ENCODE measurements at places on chromosomes 5 and 9.

GRCh38 chr9:16293610-16294009, 576.9 kb downstream of the BNC2 start:
- no peak for DNase-seq

DNA sequence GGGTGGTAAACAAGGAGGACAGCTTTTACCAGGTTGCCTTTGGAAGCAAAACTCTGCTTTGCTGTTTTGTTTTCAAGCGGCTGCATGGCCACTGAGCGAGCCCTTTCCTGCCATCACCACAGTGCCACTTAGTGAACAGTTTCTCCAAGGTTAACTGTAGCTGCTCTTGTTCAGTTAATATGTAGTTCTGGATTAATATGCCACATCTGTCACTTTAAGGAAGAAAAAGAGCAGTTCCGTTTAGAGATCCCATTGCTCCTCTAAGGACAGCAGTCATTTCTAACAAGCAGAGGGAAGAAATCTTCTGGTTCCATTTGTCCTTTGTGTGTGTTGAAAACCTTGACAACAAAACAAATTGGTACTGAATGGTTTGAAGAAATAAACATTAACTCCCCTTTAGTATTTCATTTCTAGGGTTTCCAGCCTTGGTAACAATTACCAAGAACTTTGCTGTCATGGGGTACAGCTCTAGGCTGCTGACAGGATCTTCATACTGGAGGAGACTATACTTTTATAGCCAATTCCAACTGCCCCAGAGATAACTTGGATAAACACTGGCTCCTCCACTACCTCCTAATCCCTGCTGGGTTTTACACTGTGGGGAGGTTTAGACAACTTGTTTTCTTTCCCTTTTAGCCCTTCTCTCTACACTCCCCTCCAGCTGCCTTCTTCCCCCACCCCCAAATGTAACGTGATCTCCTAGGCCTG, 10.3 kb upstream of the ABL1 start:
- no peak for DNase-seq

DNA sequence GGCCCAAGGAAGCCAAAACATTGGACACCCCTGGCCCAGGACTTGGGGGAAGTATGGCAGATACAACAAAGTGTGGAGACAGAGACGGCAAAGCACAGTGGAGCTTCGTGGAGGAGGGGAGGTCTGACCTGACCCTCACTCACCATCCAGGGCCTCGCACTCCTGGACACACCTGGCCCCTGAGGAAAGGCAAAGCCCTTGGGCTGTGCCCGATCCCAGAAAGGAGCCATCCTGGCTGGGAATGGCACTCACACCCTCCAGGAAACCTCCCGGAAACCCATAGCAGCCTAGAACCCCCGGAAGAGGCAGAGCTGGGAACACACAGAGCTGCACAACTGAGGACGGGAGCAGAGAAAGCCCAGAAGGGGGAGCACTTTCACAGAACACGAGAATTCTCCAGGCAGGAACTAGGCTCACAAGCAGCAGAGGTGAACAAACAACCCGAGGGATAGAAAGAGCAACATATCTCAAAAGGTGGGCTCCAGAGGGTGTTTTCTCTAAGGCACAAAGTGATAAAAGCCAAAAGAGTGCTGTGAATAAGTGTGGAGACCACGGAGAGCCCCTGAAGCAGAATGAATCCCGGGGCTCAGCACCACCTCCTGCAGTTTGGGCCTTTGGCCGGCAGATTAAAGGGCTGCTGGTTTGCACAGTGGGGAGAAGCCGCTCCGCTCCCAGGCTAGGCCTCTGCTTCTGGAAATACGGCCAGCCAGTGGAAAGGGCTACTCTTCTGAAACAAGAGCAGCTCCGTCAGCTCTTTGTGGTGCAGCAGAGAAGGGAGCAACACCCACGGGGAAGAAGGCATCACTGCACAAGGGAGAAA, 108.2 kb downstream of the UBE2R2 start:
- peak; percentile 47 for DNase-seq

DNA sequence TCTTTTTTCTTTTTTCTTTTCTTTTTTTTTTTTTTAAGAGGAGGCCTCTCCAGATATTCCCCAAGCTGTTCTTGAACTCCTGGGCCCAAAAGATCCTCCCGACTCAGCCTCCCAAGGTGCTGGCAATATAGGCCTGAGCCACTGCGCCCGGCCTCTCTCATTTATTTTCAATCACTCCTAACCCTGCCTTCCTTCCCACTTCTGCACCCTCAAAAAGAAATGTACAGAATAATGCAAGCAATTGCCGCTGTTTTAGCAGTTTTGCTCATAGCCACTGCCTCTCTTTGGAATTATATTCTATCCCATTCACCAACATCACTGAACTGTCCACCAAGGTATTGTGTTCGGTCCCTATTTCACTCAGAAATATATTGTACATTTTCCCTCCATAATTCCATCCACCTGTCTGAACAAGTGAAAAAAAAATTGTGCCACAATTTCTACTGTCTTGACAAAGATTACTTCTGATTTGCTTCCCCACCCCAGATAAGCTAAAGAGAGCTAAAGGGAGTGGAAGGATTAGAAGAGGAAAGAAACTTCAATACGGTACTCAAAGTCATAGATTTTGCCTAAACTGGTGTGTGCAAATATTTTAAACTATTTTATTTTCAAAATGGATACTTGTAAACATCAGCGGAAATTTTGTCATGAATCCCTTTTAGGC, 1.9 kb downstream of the FNBP1 start:
- DNase-seq, result no peak

GRCh38 chr5:31382051-31382878, 149.6 kb downstream of the DROSHA start:
- no peak for DNase-seq

DNA sequence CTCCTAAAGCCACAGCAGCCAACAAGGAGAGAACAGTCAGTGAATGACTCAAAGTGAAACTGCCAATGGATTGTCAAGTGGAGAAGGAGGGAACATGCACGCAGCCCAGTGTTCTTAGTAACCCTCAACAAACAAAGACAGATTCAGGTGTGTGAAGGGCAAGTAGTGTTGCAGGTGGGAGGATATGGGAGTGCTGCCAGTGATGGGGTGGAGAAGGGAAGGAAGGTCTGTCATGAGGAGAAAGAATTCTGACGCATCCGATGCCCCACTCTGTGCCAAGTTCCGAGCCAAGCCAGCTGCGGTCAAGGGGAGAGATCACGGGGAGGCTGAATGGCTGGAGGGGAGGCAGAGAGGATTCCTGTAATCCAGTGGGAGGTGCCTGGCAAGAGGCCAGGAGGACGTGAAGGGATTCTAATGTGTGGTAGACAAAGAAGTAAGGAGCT, 56.5 kb downstream of the CAST start:
- DNase-seq, result no peak

- DNase-seq, result no peak
Observed at GRCh38 chr9:121750715-121751623, 99.5 kb downstream of the DAB2IP start.

DNA sequence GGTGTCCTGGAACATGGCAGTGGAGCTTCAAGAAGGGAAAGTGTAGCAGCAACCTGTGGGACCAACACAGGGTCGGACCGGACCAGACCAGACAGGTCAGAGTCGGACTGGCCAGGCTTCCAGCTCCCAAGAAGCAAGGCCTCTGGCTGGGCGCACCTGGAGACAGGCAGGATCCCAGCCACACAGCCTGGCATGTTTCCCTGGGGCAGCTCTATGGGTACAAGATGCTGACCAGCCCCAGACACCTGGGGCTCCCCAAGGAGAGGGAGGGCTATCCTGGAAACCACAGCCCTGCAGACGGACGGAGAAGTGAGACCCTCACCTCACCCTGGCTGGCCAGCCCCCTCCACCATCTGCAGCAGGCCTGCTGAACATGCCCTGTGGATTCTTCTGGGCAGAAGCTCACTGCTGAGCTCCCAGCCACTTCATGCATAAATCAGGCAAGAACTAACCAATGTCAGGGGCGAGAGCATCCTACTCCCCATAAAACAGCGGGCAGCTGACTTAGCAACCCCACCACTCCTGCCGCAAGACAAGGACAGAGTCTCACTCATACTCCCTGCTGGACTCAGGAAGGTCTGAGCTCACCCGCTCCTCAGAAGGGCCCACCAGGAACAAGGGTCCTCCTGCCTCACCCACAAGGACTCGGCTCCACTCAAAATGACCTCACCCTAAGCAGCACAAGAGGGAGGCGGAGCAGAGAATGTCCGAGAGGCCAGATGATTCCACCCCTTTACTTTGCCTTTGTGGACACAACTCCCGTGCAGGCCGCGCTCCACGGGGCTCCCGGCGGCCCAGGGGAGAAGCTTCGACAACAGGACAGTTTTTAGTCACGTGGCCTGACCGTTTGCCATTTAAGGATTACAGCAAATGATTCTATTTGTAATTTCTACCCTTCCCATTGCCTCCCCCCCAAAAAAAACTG, 2.9 kb upstream of the DPH7 start:
- no peak for DNase-seq

DNA sequence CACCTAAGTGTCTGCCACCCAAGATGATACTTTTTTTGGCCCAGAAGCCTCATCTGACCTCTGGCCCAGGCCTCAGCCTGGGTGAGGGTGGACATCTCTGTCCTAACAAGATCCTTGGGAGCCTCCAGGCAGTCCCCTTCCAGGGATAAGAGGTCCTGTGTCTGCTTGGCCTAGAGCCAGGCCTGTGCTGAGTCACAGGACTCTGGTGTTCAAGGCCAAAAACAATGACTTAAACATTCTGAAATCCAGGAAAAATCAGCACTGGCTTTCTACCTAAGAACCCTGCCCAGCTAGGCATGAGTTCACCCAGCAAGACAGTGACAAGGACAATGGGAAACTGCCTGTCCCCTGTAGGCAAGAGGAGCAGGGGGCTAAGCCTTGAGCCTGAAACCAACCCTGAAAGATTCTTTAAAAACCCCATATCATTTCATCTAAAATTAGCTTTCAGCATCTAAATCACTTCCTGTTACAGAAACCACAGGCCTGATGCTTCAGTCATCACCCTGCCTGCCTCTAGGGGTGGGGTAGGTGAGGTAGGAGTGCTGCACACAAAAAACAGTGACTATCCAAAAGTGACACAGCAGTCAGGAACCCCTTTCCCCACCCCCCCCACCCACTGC, 29.9 kb downstream of the CSF2 start:
- peak; percentile 85 for DNase-seq

DNA sequence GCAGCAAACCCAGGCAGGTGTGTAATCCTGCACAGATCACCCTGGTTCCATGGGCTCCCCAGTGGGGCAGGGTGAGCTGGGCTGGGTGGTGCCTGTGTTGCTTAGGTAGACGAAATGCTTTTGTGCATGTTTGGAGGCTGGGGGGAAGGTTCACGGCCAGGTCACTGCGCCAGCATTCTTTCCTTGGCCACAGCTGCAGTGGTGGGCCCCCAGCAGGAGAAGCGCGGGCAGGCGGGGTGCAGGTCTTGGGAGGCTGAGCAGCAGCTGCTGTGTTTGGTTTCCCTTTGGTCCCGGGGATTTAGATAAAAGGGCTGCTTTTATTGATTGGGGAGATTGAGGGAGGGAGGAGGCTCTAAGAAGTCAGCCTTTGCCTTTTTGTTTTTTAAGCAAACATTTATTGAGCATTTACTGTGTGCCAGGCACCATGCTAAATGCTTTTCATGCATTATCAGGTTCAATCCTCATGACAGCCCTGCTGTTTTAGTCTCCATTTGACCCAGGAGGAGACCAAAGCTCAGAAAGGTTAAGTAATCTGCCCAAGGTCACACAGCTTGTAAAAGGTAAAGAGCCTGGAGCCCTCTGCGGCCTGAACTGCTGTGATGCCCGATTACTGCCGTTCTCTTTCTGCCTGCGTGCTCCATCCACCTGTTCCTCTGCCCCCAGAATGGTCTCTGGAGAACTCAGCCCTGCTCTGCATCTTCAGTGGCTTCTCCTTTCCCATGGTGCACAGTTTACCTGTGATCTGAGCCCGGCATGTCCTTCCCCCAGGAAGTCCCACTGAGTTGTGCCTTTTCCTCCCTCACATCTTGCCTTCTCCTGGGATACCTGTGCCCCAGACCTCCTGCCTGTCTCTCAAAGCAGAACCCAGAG, 94.4 kb downstream of the MACROH2A1 start:
- no peak for DNase-seq

GRCh38 chr9:126439883-126440653, 113.4 kb downstream of the MVB12B start:
- no peak for DNase-seq

DNA sequence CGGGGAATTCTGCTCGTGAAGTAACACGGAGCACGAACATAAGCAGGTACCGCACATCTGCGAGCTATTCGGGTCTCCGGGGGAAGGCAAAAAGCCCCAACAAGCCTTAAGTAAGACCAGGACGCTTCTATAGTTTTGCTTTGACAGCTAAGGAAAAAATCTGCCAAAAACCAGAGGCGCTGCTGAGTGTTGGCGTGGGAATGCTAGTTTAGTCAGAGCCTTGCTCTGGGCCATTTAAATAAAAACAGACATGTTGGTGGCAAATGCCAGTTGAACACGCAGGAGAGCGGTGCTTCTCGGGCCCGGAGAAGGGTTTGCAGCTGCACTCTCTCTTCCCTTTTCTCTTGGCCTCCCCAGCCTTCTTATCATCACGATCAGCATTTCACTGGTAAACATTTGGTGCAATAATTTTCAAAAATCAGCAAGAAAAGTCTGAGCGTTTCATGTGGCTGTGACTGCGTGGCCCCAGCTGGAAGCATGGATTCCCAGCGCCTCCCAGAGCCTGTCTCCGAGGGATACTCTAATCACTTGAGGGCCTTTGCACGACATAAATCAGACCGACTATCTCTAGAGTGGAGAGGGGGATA, 6.4 kb upstream of the NOTCH1 start:
- DNase-seq, result no peak

DNA sequence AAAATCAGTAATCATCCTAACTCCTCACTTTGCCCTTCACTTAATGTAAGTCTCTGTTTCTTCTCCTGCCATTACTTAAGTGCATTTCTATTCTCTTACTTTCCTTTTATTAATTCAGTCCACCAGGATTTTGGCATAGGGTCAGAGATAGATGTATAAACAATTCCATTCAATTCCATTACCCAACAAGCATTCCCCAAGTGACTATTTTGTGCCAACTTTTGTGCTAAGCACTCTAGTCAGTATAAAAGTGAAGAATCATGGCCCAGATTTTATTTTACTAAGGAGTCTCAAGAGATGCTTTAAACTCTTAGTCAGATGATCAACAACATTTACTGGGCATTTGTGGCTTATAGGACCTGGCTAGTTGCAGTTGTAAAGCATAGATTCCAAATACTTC, 159.3 kb downstream of the DMAC1 start:
- DNase-seq, result no peak

DNA sequence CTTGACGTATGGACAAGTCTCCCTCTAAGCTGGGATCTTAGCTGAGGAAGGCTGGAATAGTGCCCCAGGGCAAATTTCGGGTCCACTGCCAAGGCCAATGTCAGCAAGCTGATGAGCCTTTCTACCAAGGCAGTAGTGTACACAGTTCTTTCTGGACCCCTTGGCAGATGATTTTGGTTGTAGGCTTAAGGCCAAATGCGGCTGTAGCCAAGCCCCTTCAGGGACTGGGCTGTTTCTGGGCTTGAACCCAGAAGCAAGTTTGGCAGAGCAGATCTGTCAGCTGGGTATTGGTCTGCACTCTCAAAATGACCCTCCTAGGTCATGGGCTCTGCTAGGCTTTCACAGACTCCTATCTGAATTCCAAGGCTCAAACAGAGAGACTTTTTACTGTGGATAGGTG, 121.6 kb downstream of the ADAMTSL1 start:
- no peak for DNase-seq

DNA sequence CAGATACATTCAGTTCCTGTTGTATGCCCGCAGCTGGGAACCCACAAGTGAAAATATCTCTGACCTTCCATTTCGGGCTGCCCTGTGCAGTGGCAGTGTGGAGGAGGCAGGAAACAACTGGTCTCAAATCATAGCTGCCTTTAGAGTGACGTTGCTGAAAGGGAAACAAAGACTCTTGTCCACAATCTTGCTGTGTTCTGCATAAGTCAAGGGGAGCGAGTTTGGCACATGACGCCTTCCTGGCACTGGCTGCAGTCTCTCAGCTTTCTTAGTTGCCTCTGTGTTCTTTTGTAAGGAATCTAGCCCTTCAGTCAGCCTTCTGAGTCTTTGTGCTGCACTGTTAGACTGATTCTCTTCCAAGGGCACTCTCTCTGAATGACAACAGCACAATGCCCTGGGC, 24.0 kb downstream of the ADAMTS16 start:
- DNase-seq, result no peak
